ENCODE measurements at places on chromosomes 4 and X.
A peak's percentile ranks its signal among the peaks of the same experiment; 100 is the strongest.

DNA sequence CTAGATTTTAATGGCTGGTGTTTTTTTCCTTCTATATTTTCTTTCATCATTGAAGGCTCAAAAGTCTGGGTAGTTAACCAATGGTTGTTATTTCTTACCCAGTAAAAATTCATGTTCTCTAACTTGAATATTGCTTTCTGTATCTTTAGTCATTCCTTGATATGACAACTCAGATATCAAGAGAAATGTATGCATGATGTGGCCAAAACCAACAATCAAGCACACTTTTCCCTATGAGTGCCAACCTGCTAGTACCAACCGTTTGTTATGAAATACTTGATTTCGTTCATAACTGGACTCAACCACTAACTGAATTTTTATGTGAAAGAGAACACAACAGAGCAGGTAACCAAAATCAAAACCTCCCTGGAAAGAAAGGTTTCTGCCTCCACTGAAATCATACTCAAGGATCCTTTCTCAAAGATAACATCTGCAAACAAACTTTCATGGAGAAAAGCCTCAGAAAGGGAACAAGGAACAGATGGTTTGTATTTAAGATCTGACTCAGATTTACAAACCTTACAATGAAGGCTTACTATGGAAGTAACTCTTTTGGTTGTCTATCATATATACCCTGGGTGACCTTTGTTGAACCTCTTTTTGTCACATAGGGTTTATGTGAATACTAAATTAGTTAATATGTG, 8.3 kb upstream of the VEGFC start:
- no peak for DNase-seq

DNA sequence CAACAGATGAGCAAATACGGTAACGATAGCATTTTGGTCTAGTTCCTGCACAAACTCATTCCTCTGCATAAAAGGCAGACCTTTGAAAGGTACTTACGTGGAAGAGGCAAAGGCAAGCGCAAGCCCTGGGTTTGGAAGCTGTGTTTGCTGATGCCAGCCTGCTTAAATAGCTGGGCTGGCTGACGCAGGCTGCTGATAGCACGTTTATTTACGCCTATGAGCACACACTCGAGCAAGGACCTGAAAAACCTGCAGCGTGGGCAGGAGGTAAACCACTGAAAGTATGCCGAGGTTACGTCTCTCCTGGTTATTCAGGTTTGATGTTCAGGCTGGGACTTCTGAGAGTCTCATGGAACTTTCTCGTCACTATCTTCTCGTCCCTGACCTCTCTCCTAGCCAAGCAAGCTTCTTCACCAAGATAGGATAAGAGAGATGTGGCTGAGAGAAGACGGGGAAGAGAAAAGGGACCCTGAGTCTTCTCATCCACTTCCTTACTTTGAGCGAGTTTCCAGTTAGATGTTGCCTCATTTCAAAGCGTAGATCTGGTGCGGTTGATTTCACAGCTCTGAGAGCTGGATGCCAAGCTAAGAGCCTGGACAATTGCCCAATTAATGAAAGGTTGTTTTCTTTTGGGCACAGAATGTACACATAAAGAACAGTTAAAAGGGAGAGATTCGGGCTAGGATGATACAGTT, at the start of gene HOPX:
HOPX (minus strand) TSS at position 139 of the 695 bp plus-strand sequence. CDS start 23,480 bp downstream, outside the sequence.
- no peak for DNase-seq

GRCh38 chrX:53093748-53094581, at the start of gene KANTR:
Gene KANTR, plus strand, starts transcription at chrX:53094142. Its CDS starts 30,131 bp downstream, at chrX:53124273.
- DNase-seq = peak; percentile 81

- DNase-seq = no peak
Measured at GRCh38 chr4:122293374-122294365, 85.1 kb upstream of the ADAD1 start.

GRCh38 chrX:56530011-56530410, 33.4 kb upstream of the UBQLN2 start:
- no peak for DNase-seq

GRCh38 chr4:82104578-82104977, 269.2 kb downstream of the HNRNPD start:
- DNase-seq = no peak

GRCh38 chrX:24465532-24465865, 413 bp downstream of the PDK3 start:
- DNase-seq = no peak

- no peak for DNase-seq
Measured at GRCh38 chr4:118836301-118837120, 585 bp upstream of the SEC24D start.

DNA sequence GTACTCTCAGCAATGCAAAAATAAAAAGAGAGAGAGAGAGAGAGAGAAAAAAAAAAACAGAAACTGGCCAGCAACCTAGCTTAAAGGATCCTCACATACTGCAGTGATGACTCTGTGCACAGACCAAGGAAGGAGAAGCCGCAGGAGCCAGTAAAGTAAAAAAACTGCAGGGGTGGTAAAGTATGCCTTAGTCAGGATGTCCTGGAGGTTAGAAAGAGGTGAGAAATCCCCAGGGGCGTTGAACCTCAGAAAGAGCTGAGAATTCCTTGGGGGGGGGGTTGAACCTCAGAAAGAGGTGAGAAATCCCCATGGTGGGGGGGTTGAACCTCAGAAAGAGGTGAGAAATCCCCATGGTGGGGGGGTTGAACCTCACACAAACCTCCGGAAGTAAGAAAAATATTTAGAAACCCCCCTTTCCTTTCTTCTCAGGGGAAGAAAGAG, 48.0 kb downstream of the MAGEA9 start:
- DNase-seq = no peak

GRCh38 chr4:98716796-98717195, 58.4 kb upstream of the TSPAN5 start:
- DNase-seq = no peak

- no peak for DNase-seq
Measured at GRCh38 chr4:3280466-3280865, 12.4 kb upstream of the RGS12 start.

DNA sequence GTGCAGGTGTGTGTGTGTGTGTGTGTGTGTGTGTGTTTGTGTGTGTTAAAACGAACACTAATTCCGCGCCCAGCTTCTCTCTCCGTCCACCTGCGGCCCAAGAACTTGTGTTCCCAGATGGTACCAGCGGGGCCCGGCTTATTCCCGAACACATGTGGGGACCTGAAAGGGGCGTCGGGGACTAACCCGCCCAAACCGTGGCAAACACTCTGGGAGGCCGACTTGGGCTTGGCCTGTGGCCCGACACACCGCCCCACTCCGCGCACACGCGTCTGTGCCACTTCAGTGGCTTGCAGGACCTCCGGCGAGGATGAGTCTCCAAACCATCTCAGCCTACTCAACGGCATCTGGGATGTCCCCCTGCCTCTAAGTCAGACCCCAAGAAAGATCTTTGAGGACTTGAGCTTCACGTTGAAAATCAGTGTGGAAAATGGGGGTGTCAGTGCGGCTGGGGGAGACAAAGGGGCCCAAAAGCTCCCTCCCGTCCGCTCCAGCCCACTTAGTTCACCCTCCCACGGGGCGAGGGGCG, 790 bp upstream of the HHIP start:
- no peak for DNase-seq

DNA sequence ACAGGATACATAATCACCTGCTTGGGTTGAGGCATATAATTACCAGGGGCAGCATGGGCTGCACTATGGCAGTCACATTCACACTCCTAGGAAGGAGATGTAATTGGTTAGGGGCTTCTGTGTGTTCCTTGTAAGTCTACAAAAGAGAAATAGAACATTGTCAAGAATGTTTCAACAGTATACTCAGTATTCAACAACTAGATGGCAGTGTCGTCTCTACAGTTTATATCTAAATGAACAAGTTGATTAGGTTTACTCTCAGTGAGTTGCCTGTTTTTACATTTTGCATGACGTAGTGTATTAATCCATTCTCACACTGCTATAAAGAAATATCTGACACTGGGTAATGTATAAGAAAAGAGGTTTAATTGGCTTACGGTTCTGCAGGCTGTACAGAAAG, 50.5 kb upstream of the RAB33B start:
- DNase-seq = no peak

DNA sequence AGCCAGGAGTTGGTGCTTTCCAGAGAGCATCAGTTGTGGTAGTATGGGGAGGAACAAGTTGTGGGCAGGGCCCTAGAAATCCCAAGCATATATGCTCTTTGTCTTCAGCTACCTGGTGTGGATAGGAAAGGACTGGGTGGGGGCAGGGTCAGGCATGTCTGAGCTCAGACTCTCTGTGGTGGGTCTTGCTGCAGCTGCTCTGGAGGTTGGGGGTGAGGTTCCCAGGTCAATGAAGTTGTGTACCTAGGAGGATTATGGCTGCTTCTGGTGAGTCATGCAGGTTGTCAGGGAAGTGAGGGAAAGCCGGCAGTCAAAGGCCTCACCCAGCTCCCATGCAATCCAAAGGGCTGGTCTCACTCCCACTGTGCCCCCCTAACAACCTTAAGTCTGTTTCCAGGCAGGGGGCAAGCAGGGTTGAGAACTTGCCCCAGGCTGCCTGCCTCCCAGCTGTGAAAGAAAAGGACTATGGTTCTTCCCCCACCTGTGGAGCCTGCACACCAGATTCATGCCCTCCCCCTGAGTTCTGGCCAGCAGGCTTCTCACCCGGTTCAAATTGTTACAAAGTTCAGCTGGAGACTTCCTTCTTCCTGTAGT, 30.4 kb upstream of the QRFPR start:
- no peak for DNase-seq

DNA sequence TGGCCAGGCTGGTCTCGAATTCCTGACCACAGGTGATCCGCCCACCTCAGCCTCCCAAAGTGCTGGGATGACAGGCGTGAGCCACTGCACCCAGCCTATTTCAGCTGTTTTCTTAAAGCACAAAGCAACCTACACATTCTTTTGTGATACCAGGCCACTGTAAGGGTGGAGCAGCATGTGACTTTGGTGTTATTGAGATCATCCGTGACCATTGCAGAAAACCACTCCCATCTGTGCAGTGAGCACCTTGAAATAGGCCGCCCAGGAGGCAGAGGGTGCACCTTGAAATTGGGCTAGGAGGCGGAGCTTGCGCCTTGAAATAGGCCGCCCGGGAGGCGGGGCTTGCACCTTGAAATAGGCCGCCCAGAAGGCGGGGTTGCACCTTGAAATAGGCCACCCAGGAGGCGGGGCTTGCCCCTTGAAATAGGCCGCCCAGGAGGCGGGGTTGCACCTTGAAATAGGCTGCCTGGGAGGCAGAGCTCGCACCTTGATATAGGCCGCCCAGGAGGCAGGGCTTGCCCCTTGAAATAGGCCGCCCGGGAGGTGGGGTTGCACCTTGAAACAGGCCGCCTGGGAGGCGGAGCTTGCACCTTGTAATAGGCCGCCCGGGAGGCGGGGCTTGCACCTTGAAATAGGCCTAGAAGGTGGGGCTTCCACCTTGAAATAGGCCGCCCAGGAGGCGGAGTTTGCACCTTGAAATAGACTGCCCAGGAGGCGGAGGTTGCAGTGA, 9.0 kb upstream of the SLC25A6 start:
- DNase-seq = no peak

- DNase-seq = no peak
Measured at GRCh38 chr4:47198791-47199190, 167.4 kb downstream of the GABRB1 start.

GRCh38 chr4:174540175-174540574, 17.9 kb upstream of the HPGD start:
- no peak for DNase-seq

DNA sequence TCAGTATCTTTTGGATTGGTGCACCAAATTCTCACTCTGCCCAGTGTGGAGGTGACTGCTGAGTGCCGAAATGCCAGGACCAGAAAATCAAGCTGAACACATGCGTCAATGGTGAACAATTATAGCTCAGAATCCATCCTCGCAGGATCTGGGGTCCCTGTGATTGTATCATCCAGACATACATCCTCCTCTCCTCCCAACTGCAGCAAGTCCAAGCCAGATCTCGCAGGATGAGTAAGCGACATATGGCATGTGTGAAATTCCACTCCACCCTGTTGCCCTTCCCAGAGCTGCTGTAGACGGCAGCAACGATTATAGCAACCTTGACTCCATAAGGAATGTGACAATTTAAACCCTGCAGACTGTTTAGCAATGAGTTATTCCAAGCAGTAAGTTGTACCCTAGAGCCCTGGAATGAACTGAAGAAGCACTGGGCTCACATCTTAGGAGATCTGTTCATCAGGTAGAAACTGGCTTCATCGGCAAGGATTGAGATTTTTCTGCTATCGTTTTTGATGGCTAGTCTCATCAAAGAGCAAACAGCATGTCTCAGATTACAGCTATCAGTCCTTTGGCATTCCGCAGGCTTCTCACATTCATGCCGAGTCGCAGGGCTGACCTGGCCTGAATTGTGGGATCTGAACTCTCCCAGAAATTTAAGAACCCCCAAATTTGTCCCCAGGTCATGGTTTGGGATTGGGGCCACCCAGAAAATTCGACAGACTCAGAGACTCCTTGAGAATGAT, 35.5 kb upstream of the SORBS2 start:
- peak; percentile 69 for DNase-seq

GRCh38 chr4:37815591-37815990, 10.9 kb upstream of the PGM2 start:
- no peak for DNase-seq

DNA sequence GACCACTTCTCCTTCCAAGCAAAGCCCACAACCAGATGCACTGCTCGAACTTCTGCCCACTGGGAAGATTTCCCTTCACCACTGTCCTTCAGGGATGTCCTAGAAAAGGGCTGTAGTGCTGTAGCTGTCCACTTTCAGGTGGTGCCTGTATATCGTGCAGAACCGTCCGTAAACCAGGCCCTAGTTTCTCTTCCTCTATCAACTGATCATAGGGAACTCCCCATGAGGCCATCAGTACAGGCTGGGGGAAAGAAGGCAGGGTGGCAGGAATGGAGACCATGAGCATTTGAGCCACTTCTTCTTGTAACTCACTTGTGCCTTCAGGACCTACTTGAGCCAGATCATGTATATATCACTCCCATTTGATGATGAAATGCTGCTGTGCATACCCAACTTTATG, 57.3 kb upstream of the FAM9B start:
- DNase-seq = no peak

GRCh38 chr4:124641715-124642381, 70.7 kb downstream of the ANKRD50 start:
- peak; percentile 12 for DNase-seq

DNA sequence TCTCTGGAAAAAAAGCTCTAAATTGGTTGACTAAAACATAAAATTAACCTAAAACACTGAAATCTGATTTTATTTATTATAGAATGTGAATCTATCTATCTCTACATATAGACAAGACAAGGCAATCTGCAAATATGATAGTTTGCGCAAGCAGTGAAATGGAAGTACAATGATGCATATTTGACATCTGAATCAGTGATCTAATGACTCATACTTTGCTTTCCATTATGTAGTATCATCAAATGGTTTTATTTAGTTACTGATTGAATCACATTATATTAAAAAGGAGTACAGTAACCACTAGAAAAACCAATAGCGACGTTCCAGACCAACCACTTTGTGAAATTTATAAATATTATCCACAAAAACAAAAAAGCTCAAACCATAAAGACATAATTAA, 1969.3 kb downstream of the PCDH7 start:
- DNase-seq = no peak

DNA sequence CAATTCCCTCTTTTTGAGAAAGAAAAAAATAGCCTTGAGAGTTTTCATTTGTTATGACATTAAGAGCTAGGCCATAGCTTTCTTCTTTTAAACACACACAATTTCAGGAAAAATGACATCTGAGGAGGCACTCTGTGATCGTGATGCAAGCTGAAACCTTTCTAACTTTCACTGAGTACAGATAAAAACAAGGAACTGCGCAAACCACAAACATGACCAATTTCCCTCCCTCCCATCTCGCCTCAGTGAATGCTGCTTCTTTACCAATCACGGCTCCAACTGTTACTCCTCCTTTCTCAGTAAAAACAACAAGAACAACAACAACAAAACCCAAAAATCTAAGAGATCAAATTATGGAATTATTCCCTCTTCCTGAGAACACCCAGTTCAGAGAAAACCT, 626.8 kb downstream of the TLL1 start:
- no peak for DNase-seq

Measured in HTR-8/SVneo (cell line).